ENCODE measurements at places on chromosomes 6 and 20. TPM values are rescaled to one million over a fixed set of nuclear protein-coding genes. Genes with fewer than 3 reads are reported as not detected.

The EEF1E1 gene
- total RNA-seq: 59.9 TPM

The CD93 gene
- total RNA-seq: 160 TPM

DNA sequence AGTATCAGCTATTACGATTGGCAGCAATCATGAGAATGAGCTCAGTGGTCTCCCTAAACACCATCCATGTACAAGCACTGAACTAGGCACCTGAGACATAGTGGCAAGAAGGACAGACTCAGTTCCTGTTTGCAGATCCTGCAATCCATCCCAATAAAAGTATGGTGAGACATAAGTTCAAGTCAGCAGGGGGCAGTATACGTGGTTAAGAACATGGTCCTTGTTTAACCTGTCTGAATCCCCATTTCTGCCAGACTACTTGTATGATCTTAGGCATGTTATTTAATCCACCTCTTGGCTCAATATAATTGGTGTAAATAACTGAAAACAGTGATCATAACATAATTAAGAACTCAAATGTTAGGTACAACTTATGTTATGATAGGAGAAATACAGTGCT lies 33.2 kb upstream of the PNISR start:
- no peaks in the 10 kb centered on the region for H3K27me3 ChIP-seq
- no peaks in the 10 kb centered on the region for H3K36me3 ChIP-seq
- no peak for DNase-seq

GRCh38 chr6:138818496-138819194 lies 22.8 kb downstream of the ECT2L start:
- DNase-seq: no peak
- H3K27me3 ChIP-seq: no peaks in the 10 kb centered on the region
- no peak overlapping the region for H3K4me3 ChIP-seq
- peaks cover 10% of the 10 kb centered on the region for H3K4me1 ChIP-seq

GRCh38 chr20:20824924-20825584 lies 112.6 kb upstream of the RALGAPA2 start:
- no peaks in the 10 kb centered on the region for H3K27me3 ChIP-seq
- peak overlapping the region; percentile 74 for H3K27ac ChIP-seq
- no peak overlapping the region for H3K4me3 ChIP-seq
- peak; percentile 60 for DNase-seq
